ENCODE measurements at places on chromosomes 7 and 10.

- DNase-seq, result no peak
Measured at GRCh38 chr7:111240371-111240770, 149.4 kb downstream of the LRRN3 start.

DNA sequence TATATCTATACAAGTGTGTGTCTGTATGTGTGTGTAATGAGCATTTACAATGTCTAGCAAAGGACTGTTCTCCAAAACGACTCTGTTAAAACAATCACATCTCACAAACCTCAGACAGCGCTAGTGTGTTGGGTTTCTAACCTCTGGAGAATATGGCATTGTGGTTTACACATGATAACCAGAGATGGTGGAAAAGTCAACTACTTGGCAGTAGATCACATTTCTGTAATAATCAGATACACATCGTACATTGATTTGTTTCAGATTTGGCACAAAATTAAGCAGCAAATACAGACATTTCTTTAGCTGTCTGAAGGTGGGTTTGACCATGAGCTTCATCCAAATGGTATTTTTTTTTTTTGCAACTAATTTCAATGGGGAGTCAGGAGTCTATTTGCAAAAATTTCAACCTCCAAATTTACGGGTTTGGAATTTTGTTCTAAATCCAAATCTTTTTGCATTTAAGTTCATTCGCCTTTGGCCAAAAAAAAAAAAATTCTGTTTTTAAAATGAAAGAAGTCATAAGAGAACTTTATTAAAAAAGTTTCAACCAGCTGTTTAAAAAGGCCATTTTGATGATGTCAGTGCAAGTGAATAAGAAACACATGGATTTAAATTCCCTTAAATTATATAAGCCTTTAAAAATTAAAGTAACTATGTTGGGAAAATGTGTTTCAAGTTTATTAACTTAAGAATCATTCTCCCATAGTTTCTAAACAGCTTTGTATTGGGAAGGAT, 127.8 kb downstream of the TMEM26 start:
- DNase-seq, result peak; percentile 54

DNA sequence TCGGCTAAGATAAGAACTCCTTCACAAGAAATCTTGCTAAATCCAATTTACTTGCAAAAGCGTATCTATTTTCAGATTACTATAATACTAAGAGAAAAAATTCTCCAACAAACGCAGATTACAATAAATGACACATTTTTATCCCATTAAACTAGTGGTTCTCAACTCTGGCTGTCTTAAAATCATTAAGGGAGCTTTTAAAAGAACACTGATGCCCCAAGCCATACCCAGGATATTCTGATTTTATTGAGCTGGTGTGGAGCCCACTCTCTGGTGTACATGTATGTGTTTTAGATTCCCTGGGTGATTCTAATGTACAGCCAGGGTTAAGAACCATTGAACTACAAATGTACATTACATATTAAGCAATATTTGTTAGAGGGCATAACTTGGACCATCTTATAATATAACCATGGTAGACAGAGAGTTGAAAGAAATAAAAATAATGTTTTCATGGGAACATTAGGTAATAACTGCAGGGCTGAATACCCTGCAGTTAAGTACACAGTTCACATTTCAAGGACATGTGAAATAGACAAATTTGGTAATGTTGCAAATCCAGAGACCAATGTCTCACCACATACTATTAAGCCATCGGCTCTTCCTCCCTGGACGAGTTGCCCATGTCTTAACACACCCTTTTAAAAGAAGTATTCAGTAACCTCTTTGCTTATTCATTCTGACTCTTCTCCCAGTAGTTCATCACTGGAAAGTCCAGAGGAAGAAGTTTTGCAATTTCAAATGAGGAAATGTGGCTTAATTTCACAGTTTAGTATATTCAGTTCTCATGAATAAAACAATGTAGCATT, 6.2 kb downstream of the GSAP start:
- DNase-seq, result peak; percentile 66

DNA sequence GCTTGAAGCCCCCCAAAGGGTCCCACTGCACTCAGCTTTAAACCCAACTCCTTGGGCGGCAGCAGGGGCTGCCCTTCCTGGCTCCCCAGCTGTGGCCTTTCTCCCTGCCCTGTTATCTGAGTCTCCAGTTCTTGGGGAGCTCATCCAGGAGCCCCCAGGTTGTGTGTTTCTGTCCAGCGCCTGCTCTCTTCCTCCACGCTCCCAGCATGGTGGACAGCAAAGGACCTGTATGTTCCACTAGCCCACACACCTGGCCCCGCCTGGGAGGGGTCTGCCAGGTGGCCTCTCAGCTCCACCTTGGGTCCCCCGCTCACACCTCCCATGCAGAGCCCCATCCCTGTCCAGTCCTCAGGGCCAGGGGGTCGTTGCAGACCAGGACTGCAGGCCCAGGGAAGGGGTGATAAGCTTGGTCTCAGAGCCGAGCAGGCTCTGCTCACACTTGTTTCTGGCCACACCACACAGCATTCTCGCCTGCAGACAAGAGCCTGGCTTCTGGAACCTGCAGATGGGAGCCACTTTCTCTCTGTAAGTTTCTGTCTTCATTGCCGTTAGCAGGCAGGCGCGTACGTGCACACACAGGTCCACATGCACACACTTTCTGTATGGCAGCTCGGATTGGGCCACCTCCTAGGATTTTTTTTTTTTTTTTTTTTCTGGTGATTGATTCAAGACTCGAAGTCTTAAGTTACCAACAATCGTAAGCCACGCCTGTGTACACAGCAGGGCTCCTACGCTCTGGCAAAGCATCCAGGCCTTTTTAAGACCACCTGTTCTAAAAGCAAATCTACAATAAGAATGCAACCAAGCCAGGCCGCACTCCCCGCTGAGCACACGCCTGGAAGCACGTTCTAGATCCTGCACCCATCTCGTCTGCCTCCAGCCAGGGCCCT, 104.6 kb downstream of the CYTH3 start:
- DNase-seq, result no peak
